ENCODE measurements at places on chromosomes 16 and 17.

DNA sequence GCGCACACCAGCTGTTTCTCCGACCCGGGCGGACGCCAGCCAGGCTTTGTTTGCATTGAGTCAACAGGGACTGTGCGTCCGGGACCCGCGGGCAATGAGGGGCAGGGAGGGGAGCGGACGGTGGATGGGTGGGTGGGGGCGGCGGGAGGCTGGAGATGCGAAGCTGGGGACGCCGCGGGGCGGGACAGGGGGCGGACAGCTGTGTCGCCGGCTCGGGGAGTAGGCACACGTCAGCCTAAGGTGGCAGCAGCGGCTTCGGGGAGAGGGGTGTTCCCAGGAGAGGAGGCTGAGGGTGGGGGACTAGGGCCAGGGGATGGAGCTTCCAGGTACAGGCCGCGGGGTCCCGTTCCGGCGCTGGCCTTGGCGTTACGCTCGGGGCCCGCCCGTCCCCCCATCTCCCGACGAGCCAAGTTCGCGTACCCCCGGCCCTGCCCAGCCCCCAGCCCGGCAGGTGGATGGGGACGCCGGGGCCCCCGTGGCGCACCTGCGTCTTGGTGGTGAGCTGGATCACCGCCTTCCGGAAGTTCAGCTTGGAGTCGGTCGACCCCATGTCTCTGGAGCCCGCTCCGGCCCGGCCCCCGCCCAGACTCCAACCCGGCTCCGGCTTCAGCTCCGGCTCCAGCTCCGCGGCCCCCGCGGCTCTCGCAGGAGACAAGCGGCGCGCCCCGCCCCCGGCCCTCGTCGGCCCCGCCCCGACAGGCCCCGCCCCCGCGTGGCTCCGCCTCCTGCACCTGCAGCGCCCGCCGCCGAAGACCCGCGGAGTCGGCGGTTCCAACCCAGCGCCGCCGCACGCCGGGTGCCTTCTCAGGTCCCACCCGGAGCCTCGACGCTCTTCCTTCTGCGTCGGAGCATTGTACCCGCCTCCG lies at the start of gene HID1:
TSS of gene HID1 (minus strand) at position 653 of the 866 bp plus-strand sequence. CDS start at position 550, 103 bp downstream.
- DNase-seq: peak; percentile 63

GRCh38 chr16:4891886-4892216 lies 44.6 kb downstream of the UBN1 start:
- DNase-seq: no peak

DNA sequence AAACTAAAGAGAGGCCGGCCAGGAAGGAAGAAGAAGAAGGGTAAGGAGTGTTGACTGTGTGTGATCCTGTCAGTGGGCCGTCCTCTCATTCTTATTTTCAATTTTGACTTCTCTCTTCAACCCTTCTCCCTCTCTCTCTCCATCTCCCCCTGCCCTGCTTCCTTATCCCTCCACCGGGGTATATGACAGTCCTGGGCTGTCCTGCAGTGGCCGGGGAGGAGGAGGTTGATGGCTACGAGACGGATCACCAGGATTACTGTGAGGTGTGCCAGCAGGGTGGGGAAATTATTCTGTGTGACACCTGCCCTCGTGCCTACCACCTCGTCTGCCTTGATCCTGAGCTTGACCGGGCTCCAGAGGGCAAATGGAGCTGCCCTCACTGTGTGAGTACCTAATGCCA lies 5.6 kb downstream of the CHD3 start:
- DNase-seq: no peak

GRCh38 chr17:17819561-17819995 lies 17.2 kb downstream of the SREBF1 start:
- peak; percentile 70 for DNase-seq

- no peak for DNase-seq
Measured at GRCh38 chr17:51387582-51387981, 127.2 kb downstream of the UTP18 start.

DNA sequence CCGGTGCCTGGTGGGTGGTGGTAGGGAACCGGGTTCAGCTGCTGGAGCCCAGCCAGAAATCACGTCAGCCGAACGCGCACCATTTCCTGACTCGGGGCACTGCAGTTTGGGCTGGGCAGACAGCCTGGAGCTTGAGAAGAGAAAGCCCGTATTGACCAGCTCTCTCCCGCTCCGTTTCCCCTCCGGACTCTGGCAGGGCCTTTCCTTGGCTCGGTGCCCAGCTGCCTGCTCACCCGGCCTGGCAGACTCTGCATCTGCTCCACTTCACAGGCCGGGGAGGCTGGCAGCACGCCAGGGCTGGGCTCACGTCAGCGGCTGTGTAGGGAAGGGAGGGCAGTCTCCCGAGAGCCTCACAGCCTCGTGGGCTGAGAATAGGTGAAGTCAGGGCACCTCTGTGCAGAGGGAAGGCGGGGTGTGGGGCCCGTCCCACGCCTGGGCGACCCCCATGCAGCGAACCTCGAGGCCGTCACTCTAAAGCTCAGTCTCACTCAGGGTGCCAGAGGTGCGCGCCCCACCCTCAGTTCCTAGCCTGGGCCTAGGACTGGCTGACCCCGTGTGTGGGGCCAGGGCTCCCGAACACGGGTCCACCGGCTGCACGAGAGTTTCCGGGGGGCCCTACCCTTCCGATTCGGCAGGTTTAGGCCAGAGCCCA lies 59.1 kb downstream of the OR1D5 start:
- peak; percentile 32 for DNase-seq

GRCh38 chr16:68985855-68986254 lies 119.6 kb upstream of the HAS3 start:
- no peak for DNase-seq

DNA sequence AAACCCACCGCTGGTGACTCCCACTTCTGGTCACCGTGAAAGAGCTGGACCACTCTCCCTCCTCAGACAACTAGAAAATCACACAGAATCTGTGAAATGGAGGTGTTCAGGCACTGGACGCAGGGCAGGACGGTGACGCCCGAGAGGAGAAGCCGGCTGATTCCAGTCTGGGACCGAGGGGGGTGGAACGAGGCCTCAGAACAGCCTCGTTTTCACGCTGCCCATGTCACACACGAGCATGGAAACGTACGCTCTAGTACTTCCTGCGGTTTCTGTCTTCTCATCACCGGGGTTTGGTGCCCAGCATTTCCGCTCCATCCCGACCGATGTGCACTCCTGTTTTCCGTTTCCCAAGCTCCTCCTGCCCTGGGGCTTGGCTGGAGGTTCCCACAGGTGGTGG lies 101.8 kb upstream of the METRNL start:
- no peak for DNase-seq

DNA sequence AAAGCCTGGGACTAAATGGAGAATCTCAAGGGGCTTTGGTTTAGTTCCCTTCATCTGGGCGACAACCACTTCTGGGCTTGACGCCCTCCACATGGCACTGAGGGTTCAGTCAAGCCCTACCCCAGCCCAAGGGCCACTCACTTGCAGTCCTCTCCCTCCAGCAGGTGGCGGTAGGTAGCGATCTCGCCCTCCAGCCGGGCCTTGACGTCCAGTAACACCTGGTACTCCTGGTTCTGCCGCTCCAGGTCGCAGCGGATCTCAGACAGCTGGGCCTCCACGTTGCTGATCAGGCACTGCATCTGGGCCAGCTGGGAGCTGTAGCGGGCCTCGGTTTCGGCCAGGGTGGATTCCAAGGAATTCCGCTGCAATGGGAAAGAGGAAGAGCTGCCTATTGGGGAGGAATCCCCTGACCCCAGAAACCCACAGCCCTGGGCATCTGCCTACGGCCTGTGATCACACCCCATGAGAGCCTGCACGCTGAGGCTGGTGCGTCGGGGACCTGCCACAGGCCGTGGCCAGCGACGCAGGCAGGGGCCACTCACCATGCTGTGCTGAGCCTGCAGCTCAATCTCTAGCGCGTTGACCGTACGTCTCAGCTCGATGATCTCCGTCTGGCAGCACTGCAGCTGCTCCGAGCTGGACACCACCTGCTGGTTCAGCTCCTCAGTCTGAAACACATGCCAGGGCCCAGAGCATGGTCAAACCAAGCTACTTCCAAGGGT lies 2.7 kb downstream of the KRT36 start:
- peak; percentile 17 for DNase-seq

DNA sequence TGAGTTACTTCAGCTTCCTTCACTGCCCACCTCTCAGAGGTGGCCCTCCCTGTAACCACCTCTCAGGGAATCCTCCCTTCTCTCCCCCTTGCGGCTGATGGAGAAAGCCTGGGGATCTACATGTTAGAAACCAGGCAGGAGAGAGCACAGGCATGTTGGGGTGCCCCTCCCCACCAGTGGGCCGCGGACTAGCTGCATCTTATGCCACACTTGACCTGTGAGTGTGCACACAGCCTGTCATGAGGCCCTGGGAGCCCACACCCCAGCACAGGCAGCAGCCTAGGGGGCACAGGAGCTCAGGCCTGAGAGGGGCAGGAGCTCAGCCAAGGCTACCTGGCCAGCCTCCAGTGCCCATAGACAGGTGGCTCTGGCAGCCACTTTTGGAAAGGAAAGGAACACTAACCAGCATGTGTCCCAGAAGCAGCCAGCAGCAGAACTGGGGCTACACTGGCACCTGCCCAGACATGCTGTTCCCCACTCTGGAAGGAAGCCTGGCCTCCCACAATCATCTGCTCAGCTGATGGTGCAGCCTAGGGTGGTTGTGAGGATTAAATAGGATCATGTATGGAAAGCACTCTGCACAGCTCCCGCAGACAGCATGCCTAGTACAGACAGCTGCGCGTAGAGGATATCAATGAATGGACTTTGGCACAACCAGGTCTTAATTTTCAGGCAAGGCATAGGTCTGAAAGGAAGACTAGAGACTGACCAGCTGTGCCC lies 60.5 kb downstream of the TMEM132E start:
- DNase-seq: no peak

DNA sequence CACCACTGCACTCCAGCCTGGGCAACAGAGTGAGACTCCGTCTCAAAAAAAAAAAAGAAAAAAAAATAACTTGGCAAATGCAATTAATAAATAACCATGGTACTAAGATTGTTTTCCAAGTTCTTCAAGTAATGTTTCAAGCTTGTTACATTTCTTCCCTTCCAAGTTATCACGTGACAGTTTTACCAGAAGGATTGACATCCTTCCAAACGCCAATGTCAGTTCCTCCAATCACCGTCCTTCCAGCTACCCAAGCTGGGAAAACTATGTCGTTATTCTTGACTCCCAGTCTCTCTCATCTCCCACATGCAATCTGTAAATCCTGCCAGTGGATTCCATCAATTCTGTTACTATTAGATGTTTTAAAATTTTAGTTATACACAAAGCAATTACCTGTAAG lies 3.9 kb upstream of the PHAF1 start:
- no peak for DNase-seq

DNA sequence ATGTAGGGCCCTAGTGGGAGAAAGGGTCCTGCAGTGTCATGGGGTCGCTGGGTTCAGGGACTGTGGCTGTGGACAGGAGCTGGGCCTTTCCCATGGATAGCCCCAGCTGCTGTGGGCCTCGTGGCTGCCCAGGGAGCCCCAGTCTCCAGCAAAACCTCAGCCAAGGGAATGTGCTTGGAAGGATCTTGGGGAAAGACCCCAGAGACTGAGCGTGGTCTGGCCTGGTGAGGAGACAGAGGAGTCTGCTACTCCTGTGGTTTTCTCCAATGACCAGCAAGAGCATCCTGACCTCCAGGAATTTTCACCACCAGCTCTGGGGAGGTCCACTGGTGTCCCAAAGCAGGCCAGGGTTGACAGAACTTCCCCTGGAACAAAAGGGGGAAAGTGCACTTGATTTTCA lies 42.3 kb downstream of the RNF112 start:
- DNase-seq: no peak

GRCh38 chr16:23214796-23215195 lies 32.3 kb downstream of the SCNN1G start:
- DNase-seq: no peak

GRCh38 chr17:11380761-11381160 lies 139.7 kb downstream of the SHISA6 start:
- DNase-seq: no peak

GRCh38 chr17:1067282-1067956 lies 70.5 kb downstream of the TIMM22 start:
- DNase-seq: no peak

DNA sequence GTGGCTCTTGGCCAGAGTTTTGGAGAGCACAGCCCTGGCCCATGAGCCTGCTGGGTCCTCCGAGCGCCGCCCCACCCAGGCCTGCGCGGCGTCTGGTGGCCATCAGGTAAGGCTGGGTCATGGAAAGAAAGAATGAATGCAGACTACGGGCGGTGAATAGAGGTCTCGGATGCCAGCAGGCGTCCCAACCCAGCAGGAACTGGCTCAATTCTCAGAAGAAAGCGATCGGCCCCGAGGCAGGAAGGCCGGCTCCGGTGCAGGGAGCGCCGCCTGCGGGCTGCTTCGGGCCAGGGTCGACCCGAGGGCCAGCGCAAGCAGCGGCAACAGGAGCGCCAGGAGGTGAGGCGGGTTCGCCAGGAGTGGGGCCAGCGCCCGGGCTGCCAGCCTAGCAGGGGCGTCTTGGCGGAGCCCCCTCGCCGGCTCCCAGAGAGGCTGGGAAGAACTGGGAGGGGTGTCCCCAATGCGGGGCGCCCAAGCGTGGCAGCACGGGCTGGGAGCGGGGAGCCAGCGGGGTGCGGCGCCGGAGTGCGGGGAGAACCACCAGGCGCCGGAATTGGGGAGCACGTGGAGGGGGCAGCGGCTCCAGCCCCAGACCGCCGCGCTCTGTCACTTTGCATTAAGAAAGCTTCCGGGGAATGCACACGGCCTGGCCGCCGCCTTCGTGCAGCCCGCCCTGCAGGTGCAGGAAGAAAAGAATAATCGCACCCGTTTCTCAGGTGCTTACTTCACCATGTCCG lies 7.1 kb upstream of the TMC5 start:
- no peak for DNase-seq

DNA sequence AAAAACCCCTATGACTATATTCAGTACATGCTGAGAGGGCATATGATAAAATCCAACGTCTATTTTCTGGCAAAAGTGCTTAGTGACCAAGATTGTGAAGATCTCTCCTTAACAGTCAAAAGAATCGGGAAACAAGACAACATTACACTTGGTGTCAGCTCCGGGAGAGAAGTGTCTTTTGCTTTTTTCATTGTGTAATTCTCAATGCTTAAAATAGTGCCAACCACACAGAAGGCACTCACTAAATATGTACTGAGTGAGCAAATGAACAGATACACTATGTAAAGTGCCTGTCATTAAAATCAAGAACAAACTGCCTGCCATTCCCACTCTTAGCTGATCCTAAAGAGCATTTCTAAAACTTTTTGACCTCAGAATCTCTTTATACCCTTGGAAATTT lies 34.1 kb downstream of the VPS53 start:
- no peak for DNase-seq

- no peak for DNase-seq
Measured at GRCh38 chr17:71572343-71572742, 548.5 kb upstream of the SOX9 start.

- DNase-seq: no peak
Measured at GRCh38 chr17:78929908-78930775, 5.0 kb upstream of the TIMP2 start.
